ENCODE measurements at places on chromosomes 11 and 22.

- no peak for DNase-seq
Measured at GRCh38 chr22:20219667-20220628, 48.2 kb downstream of the RTN4R start.

GRCh38 chr11:2810411-2811205, 75.0 kb downstream of the CDKN1C start:
- no peak for DNase-seq

GRCh38 chr22:39545386-39546365, 13.1 kb upstream of the RPS19BP1 start:
- DNase-seq = no peak

GRCh38 chr11:32139896-32140520, 49.1 kb downstream of the RCN1 start:
- no peak for DNase-seq

- DNase-seq = no peak
Measured at GRCh38 chr22:35739076-35739930, 21.6 kb downstream of the APOL5 start.

- no peak for DNase-seq
Measured at GRCh38 chr11:128018692-128019091, 568.7 kb downstream of the ETS1 start.

- no peak for DNase-seq
Measured at GRCh38 chr11:26708736-26709456, 13.0 kb downstream of the SLC5A12 start.

DNA sequence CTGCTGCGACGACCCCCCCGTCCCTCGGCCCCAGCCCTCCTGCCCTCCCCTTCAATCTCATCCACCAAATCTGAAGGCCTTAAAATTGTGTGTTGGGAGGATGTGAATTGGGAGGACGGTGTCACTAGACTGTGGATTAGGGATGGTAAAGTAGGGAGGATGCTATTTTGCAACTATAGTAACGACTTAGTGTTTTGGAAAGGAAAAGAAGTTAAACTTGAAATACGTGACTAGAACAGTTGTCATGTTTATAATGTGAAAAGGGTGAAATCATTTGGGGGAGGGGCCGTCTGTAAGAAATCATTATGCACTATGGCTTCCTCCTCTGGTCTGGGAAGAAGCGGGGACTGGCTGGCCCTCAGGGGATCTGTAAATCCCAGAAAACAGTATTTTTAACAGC, 43.4 kb upstream of the NNMT start:
- DNase-seq = no peak

DNA sequence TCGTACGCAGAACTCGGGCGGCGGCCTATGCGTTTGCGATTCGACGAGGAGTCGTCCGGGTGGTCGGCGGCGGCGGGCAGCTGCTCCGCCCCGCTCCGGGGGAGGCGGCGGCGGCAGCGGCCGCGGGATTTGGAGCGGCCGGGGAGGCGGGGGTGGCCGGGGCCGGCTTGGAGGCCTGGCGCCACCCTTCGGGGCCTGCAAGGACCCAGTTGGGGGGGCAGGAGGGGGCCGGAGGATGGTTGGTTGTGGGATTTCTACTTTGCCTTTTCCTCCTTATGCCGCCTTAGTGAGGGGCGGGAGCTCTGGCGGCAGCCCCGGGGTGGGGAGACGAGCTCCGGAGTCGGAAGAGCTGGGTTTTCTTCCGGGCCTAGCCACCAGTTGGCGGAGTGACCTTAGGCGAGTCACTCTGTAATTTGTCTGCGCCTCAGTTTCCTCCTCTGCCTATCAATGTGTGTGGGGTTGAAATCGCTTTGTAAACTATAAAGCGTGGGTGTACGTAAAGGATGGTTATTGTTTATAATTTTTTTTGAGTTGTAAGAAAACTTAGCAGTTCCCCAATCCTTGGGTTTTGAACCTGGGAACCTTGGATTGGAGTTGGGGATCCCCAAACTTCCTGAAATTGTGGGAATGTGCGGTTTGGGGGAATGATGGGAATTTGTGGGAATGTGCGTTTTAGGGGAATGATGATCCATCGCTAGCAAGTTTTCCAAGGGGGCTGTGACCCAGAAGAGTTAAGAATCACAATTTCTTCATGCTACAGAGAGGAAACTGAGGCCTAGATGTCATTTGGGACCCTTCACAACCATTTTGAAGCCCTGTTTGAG, 679 bp downstream of the TUG1 start:
- DNase-seq = peak; percentile 47

DNA sequence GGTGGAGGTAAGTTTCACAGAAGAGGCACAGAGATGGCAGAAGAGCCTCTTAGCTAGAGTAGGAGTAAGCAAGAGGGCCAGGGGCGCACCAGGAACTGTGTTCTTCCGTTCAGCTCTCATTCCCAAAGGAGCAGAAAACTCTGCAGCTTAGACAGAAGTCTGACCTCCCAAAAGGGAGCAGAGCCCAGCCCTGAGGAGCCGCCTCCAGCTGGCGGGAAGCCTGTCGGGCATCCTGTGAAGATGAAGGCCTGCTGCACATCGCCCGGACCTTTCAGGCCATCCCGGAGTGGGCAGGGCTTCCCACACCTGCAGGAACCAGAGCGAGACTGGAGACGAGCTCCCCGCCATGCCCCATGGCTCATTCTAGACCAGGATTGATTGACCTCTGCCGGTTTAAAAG, 1102.8 kb downstream of the BRD1 start:
- peak; percentile 3 for DNase-seq

- no peak for DNase-seq
Measured at GRCh38 chr11:77069969-77070582, 3.3 kb downstream of the CAPN5 start.

DNA sequence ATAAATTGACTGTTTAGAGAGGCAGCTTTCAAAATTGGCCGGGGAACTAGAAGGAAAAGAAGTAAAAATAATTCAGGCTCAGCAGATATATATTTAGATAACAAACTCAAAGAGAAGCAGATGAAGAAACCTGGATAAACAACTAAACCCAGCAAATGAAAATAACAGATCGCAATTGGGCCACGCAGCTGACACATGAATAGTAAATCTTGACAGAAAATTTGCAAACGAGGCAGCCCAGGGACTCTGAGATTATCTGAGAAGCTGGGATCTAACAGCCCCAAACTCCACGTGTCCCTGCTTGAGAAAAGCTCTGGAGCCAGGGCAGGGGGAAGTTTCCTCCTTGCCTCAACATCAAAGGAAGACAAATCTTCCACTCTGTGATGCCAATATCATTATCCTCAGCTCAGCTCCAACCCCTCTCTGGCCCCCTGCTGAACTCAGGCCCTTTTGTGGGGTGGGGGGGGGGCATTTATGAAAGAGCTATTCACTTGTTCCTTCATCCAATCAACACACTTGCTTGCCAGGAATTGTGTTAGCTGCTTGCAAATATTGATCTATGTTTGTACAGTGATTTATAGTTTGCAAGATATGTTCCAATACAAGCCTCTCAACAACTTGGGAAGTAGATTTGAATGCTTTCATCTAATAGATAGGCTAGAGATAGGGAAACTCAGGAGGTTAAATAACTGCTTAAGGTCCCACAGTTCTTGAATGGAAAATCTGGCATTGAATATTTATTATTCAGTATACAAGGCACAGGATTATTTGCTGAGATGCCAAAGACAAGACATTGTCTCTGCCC, 72.5 kb upstream of the C11orf87 start:
- no peak for DNase-seq

DNA sequence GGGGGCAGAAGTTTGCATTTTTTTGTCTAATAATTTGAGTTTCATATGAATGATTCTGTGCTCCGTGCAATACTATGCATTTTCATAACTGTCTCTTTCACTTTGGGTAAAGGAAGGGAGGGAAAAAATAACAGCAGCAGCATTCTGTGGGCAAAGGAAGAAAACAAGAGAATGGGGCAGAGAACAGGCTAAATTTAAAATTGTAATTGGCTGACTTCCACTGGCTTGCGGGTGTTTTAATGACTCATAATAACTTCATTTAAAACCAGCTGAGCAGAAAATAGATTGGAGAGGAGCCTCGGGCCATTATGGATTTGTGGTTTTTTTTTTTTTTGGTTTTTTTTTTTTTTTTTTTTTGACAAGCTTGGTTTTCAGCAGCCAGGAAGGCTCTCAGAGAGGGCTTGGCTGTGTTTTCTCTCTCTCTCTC, 107.4 kb downstream of the ZBTB16 start:
- DNase-seq = no peak

GRCh38 chr11:1563149-1563638, 8.9 kb downstream of the DUSP8 start:
- DNase-seq = no peak

DNA sequence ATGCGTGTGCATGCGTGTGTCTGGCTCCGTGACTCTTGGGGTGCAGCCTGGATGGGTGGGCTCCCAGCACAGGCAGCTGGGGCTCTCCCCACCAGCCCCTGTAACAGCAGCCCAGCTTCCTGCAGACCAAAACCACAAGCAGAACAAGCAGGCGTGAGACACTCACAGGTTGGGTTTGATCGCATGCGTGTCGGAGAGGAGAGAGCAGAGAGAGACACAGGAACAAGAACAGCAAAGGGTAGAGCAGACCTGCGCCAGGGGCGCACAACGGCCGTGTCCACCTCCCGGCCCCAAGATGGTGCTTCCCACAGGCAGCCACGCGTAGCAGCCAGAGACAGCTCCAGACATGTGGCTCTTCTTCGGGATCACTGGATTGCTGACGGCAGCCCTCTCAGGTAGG, at the start of gene CD6:
CD6 (plus strand) TSS at position 161 of the 400 bp plus-strand sequence; CDS start at position 347, 186 bp downstream.
- DNase-seq = no peak

- no peak for DNase-seq
Measured at GRCh38 chr22:39181778-39182177, 29.3 kb upstream of the CBX7 start.

DNA sequence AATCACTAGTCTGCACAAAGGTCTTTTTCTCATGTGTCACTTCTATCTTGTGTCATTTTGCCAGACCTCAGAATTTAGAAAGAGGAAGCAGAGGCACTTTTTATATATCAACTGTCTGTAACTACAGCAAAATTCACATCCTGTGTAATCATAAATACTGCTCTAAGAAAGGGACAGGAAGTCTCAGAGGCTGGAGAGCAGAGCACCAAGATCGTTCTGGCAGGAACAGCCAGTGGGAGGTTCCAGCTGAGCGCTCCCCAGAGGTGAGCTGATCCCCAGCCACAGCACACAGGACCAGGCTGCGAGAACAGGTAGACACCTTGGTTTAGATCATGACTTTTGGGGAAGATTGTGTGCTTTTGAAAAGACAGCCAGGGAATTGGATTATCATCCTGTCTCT, at the start of gene MS4A7:
MS4A7 (plus strand) TSS at position 179 of the 400 bp plus-strand sequence. CDS start 4,610 bp downstream, outside the sequence.
- no peak for DNase-seq

DNA sequence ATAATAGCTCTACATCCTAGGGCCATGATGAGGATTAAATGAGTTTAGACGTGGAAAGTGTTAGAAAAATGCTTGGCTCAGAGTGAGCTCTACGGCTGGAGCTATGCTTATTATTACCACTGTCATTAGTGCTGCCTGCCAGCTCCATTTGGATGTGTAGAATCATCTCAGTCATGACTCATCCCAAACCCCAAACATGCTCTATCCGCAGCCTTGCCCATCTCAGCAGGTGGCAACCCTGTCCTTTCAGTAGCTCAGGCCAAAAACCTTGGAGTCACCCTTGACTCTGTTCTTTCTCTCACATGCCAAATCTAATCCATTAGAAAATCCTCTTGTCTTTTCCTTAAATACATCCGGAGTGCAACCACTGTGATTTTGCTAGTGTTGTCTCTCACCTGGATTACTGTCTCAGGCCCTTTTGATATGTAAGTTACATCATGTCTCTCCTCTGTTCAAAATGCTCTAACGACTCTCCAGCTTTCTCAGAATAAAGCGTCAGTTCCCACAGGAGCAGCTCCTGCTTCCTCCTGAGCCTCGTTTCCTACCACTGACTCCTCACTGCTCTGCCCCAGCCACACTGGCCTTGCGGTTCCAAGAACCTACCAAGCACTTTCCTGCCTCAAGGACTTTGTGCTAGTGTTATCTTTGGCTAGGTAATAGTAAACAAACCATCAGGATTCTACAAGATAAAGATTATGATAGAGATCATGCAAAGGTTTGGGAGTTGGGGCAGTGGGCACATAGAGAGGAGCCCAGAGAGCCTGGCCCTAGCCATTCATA, 10.5 kb upstream of the CHRM1 start:
- no peak for DNase-seq
